ENCODE measurements at places on chromosomes 2 and 18.

GRCh38 chr2:63743982-63744966, 97.4 kb upstream of the UGP2 start:
- DNase-seq: no peak

- no peak for DNase-seq
Measured at GRCh38 chr2:194672994-194673393, 984.0 kb upstream of the SLC39A10 start.

DNA sequence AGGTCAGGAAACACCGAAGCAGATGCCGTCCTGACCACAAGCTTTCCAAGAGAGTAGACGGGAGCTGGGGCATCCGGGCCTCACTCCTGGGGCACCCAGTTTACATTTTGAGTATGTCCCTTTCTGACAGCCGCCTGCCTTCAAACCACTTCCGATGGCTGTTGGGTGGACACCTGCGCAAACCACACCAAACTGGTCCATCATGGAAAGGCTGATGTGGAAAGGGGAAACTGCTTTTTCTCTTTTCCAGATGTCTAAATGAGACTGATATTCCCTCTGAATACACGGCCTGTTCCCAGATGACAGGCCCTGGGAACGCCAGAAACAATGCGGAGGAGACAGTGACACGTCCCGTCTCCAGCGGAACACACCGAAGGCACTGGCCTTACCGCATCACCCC, 290.0 kb upstream of the SALL3 start:
- no peak for DNase-seq

DNA sequence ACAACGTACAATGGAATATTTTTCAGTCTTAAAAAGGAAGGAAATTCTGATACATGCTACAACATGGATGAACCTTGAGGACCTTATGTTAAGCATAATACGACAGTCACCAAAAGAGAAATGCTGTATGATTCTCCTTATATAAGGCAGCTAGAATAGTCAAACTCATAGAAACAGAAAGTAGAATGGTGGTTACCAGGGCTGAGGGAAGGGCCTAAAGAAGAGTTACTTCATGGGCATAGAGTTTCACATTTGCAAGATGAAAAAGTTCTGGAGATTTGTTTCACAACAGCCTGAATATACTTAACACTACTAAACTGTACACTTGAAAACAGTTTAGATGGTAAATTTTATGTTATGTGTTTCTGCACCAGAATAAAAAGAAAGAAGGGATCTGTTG, 113.3 kb downstream of the GALNT1 start:
- no peak for DNase-seq

DNA sequence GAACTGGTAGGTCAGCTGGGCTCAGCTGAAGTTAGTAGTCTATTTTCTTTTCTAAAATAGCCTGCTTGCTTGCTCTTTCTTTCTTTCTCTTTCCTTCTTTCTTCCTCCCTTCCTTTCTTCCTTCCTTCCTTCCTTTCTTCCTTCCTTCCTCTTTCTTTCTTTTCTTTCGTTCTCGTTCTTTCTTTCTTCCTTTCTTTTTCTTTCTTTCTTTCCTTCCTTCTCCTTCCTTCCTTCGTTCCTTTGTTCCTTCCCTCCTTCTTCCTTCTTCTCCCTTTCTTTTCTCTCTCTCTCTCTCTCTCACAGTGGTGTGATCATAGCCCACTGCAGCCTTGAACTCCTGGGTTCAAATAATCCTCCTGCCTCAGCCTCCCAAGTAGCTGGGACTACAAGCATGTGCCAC, 29.2 kb upstream of the KDM3A start:
- no peak for DNase-seq

- DNase-seq: no peak
Measured at GRCh38 chr2:137952586-137953129, 11.6 kb upstream of the HNMT start.

- DNase-seq: no peak
Measured at GRCh38 chr2:236105955-236106607, 62.1 kb downstream of the GBX2 start.

- no peak for DNase-seq
Measured at GRCh38 chr2:54668711-54669110, 54.8 kb upstream of the EML6 start.

GRCh38 chr2:168116448-168116847, 130.9 kb downstream of the STK39 start:
- no peak for DNase-seq

DNA sequence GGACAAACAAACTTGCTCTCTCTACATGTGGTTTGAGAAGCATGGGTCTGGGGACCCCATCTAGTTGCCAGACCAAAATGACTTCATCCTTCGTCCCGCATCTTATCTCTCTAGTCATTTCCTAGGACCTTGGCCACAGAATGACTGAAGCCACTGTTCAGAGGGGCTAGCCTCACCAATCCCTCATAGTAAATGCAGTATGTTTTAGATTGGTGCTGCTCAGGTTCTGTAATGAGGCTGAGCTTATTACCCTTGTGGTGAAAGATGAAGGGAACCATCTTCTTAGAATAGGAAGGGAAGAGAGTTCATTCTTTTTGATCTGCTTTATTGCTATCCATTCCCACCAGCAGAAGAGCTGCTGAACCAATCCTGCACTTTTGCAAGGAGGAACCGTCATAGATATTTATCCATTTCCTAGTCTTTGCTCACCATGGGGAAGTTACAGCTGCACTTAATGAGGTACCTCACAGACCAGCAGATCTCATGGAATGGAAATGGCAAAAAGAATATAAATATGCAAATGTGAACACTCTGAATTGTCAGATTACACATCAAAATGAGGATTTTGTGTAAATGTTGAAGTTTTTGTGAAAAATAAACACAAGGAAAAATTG, 436.7 kb downstream of the LPIN1 start:
- no peak for DNase-seq

Data from stimulated activated CD8-positive, alpha-beta memory T cell treated with anti-CD3 and anti-CD28 coated beads, Interleukin-7, amount 100 ng/mL, for 24 hours (primary cell).